Activated B cell treated with CpG ODN at 0.5 μM for 24 hours (primary cell): ENCODE measurements at places on chromosomes 2 and 18.

GRCh38 chr2:23230885-23231284 is 154.1 kb upstream of the KLHL29 start:
- H3K36me3 ChIP-seq, result no peaks in the 10 kb centered on the region
- H3K27ac ChIP-seq, result no peak overlapping the region
- no peaks in the 10 kb centered on the region for H3K27me3 ChIP-seq
- no peaks in the 10 kb centered on the region for H3K4me1 ChIP-seq
- H3K4me3 ChIP-seq, result no peak overlapping the region

DNA sequence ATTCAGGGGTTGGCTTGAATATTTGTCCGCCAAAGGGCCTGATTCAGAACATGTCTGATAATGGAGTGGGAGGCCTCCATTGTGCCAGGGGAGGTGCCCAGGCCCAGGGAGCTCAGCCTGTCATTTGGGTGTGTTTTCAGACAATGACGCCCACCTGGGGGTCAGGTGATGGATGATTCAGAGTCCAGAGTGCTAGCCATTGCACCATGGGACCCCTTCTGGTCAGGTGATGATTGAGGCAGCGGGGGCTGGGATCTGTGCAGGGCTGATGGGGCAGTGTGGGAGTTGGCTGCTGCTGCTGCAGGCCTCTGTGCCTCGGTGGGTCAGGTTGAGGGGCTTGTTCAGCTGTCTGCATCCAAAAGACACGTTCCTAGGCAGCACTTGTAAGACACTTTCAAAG is 8.3 kb upstream of the ARHGEF4 start:
- H3K27ac ChIP-seq, result no peak overlapping the region
- peaks cover 20% of the 10 kb centered on the region for H3K4me1 ChIP-seq
- H3K27me3 ChIP-seq, result peaks cover 3% of the 10 kb centered on the region
- DNase-seq, result no peak

- H3K4me1 ChIP-seq, result no peaks in the 10 kb centered on the region
- no peaks in the 10 kb centered on the region for H3K27me3 ChIP-seq
- H3K4me3 ChIP-seq, result no peak overlapping the region
- no peak overlapping the region for H3K27ac ChIP-seq
- DNase-seq, result no peak
These were observed 42.5 kb downstream of the PTPRM start for GRCh38 chr18:7609617-7610016.

DNA sequence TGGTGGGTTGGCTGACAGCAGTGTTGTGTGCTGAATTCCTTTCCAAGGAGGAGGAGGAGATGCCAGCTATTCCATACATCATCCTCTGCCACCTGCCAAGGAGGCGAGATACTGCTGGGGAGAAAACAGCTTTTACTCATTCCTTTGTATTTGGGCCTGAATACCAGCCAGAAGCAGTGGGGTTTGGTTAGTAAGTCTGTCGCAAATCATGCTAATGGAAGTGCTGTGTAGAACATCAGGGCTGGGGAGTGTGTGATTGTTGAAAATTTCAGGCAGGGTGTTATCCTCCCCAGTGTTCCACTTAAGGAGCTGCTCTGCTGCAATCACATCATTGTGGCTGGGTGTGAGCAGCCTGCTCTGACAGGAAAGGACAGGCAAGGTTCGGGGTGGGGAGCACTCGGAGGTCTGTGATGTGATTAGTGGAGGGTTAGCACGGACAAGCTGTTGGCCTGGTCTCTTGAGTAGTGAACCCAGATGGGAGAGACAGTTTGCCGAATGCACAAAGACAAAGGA is 128.2 kb upstream of the DLX2 start:
- DNase-seq, result no peak
- no peak overlapping the region for H3K4me3 ChIP-seq
- no peaks in the 10 kb centered on the region for H3K36me3 ChIP-seq
- no peak overlapping the region for H3K27ac ChIP-seq
- peaks cover 44% of the 10 kb centered on the region for H3K27me3 ChIP-seq
- H3K4me1 ChIP-seq, result peaks cover 18% of the 10 kb centered on the region

DNA sequence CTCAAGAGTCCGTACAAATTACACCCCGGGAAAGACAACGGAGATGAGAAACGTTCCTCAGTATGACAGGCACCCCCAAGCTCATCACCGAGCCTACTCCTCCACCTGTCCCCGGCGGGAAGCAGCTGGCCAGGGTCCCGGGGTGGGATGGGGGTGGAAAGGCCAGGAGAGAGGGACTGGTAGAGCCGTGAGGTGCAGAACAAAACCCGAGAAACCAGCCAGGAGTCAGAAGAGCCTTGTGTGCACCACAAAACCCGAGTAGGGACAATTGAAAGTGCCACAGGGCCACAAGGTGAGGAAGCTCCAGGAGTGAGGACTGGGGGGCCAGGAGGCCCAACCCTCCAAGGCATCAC is 75.5 kb upstream of the SALL3 start:
- no peaks in the 10 kb centered on the region for H3K27me3 ChIP-seq
- no peaks in the 10 kb centered on the region for H3K4me1 ChIP-seq
- no peak overlapping the region for H3K4me3 ChIP-seq
- no peak for DNase-seq
- H3K27ac ChIP-seq, result no peak overlapping the region

DNA sequence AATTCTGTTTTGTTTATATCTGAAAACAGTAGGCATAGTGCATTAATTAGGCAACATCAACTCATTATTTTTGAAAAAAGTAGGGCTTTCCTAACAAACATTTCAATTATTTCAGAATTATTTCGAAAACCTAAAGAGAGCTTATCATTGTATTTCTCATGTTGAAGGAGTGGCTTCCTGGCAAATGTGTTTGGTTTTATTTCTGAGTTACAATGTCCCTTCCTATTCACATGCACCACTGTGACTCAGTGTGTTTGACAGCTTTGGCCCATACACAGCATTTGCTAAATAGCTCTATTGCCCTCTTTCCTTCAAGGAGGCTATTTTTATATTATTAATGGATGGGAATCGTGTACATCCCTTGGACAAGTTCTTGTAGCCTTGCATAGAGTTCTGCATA is 205.9 kb downstream of the PTGR3 start:
- peaks cover 15% of the 10 kb centered on the region for H3K36me3 ChIP-seq
- DNase-seq, result no peak
- no peaks in the 10 kb centered on the region for H3K4me1 ChIP-seq

DNA sequence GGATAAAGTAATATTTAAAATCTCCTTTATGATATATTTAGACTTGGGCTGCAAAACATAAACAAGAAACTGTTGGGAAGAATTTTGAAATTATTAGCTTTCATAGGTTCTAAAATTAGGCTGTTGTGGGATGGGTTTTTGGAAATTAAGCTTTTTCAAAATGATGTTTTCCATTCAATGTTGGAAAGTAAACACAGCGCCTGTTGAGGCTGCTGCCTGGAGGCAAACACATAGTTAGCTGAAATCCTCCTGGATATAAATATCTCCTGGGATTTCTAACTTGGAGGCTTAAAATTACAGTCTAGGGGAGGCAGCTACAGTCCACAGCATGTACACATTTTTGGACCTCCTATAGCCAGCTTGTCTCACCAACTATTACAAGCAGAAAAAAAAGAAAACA is 197.3 kb downstream of the DCC start:
- no peak overlapping the region for H3K4me3 ChIP-seq
- H3K36me3 ChIP-seq, result no peaks in the 10 kb centered on the region
- no peak overlapping the region for H3K27ac ChIP-seq

DNA sequence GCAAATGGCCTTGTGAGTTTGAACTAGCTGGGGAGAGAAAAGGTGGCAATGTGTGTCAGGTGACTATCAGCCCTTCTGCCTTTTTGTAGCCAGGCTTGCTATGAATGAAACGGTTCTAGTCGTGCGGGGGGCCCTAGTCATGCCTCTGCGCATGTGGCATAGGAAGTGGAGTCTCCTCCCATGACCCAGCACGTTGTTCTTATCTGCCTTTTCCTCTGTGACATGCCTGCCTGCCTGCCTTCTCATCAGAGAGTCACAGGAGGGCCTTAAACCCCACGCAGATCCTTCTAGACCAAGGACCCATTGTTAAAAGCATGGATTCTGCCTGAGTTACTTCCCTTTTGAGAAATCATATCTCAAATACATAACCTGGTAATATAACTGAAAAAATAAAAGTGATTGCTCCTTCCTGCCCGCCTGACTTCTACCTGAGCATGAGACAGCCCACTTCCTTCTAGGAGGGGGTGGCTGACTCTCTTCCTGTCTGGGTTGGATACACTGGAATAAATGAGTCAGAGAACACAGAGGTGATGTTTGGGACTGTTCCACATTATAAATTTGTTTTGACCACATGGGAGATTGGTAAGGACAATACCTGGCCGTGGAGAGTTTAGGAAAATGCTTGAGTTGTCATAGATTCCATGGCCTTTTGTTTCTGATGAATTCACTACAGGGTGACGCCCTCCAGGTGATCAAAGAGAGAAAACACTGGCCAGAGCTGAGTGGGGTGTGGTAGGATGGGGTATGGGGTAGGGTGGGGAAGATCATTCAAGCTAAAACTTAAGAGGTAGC is 49.8 kb downstream of the FBLN7 start:
- H3K27ac ChIP-seq, result peak overlapping the region; percentile 81
- H3K36me3 ChIP-seq, result no peaks in the 10 kb centered on the region
- no peak for DNase-seq
- H3K27me3 ChIP-seq, result no peaks in the 10 kb centered on the region
- peaks cover 19% of the 10 kb centered on the region for H3K4me1 ChIP-seq

GRCh38 chr2:75549401-75550253 is 11.1 kb downstream of the EVA1A start:
- DNase-seq, result no peak
- H3K4me3 ChIP-seq, result no peak overlapping the region
- no peaks in the 10 kb centered on the region for H3K4me1 ChIP-seq
- no peaks in the 10 kb centered on the region for H3K36me3 ChIP-seq
- no peak overlapping the region for H3K27ac ChIP-seq
- H3K27me3 ChIP-seq, result peaks cover 27% of the 10 kb centered on the region

GRCh38 chr2:229731916-229732315 is 17.6 kb upstream of the DNER start:
- H3K4me3 ChIP-seq, result no peak overlapping the region
- DNase-seq, result no peak
- no peaks in the 10 kb centered on the region for H3K4me1 ChIP-seq
- peaks cover 2% of the 10 kb centered on the region for H3K27me3 ChIP-seq
- no peak overlapping the region for H3K27ac ChIP-seq
- H3K36me3 ChIP-seq, result no peaks in the 10 kb centered on the region

DNA sequence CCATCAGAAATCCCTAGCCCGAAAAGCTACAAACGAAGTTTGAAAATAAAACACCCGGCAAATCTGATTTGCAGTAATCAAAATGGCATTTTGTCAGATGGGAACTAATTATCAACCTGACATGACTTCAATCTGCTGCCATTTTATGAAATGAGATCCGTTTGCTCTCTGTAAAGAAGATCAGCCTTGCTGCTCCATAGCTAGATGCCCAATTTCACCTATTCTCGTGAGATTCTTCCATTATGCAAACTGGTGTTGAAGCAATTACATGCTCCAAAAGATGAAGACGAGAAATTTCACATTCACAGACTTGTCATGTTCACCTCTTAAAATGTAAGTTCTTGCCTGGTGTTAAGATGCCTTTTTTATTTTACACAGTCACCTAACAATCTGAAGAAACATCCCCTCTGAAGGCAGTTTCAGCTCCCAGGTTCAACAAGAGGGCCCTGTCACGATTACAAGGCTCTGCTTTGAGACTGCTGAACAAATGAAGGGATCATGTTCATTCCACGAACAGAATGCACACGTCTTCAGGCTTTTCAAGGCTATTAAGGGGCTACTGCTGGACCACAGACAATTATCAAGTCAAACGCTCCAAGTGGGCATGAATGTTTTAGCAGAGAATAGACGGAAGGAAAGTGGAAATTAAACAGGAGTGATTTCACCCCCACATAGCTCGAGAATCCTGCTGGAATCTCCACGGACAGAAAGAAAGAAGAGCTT is 172.6 kb upstream of the PID1 start:
- H3K4me3 ChIP-seq, result no peak overlapping the region
- H3K27ac ChIP-seq, result no peak overlapping the region

- H3K27ac ChIP-seq, result no peak overlapping the region
- no peaks in the 10 kb centered on the region for H3K36me3 ChIP-seq
- H3K27me3 ChIP-seq, result peaks cover 26% of the 10 kb centered on the region
- no peaks in the 10 kb centered on the region for H3K4me1 ChIP-seq
- H3K4me3 ChIP-seq, result no peak overlapping the region
- DNase-seq, result no peak
These were observed 66.9 kb upstream of the TRIB2 start for GRCh38 chr2:12649602-12650400.

GRCh38 chr2:112073875-112074274 is 18.8 kb downstream of the TMEM87B start:
- no peak overlapping the region for H3K4me3 ChIP-seq
- no peak overlapping the region for H3K27ac ChIP-seq
- no peak for DNase-seq
- peaks cover 77% of the 10 kb centered on the region for H3K36me3 ChIP-seq

DNA sequence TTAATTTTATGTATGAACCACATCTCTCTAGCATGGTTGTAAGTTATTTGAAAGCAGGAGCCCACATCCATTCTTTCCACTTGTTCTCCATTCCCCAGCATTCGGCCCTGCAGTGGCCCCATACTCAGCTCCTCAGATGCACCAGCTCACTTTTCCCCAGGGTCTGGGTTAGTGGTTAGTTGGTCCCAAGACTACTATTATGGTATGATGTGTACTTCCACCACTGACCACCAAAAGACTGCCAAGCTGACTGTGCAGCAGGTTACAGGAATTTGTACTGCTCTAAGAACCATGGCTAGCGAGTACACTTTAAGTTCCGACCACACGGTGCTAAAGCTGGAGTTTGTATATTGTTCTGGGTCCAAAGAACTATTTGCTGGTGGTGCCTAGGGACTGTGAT is 413.6 kb upstream of the TCF4 start:
- DNase-seq, result no peak
- H3K27me3 ChIP-seq, result no peaks in the 10 kb centered on the region
- H3K27ac ChIP-seq, result no peak overlapping the region
- no peak overlapping the region for H3K4me3 ChIP-seq
- peaks cover 16% of the 10 kb centered on the region for H3K4me1 ChIP-seq

GRCh38 chr2:12663306-12664037 is 53.3 kb upstream of the TRIB2 start:
- peaks cover 4% of the 10 kb centered on the region for H3K27me3 ChIP-seq
- no peak overlapping the region for H3K4me3 ChIP-seq
- no peak for DNase-seq
- H3K4me1 ChIP-seq, result no peaks in the 10 kb centered on the region
- H3K36me3 ChIP-seq, result no peaks in the 10 kb centered on the region

DNA sequence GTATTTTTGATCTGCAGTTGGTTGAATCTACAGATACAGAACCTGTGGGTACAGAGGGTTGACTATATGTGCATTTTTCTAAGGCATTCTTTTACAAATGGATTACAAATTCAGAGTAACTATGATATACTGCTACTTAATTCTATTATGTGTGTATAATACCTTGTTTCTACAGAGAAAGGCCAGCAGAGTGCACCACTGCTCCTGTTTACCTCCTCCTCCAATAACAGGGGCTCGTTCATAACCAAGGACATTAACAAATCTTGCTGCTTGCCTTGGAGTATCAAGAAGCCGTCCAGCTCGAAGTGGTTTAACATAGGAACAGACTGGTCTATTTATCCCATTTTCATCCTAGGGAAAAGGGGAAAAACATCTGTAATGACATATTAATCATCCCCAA is 16.4 kb downstream of the CEP76 start:
- H3K27ac ChIP-seq, result no peak overlapping the region
- no peak overlapping the region for H3K4me3 ChIP-seq
- H3K36me3 ChIP-seq, result peaks cover 14% of the 10 kb centered on the region
- no peaks in the 10 kb centered on the region for H3K27me3 ChIP-seq
